ENCODE measurements at places on chromosomes 4 and X.

GRCh38 chr4:164614999-164615398, 138.9 kb upstream of the SMIM31 start:
- DNase-seq, result no peak

DNA sequence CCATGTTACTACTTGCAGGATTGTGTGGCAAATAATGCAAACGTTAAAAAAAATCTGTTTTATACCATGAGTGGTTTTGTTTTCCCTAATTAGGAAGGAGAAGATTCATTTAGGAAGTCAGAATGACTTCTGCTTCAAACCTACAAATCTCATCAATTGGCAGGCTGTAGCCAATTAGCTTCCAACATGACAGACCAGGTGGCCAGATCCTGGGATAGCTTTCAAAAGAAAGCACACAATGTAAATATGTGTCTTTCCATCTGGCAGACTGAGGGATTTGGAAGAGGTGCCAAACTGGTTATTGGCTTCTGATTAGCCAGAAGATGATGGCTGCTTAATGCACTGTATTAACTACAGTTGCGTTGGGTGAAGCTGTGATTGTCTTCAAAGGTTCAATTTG, 432.8 kb downstream of the ANKRD50 start:
- peak; percentile 87 for DNase-seq

DNA sequence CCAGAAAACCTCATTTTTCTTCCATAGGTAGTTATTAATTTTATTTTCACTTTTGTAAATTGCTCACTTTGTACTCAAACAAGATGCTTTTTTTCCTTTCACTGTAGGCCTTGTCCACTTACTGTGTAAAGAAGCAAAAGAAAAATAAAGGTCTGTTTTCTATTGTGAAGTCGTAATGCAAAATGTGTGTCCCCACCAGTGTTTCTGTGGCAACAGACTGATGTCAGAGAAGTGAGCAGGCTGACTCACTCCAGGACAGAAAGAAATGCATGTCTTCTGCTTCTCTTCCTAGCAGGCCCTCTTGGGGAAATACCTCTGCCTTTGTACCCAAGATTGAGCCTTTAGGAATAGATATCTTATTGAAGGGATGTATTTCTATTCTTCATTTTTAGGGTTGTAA, 30.3 kb downstream of the INPP4B start:
- DNase-seq, result no peak

GRCh38 chr4:162509333-162509732, 345.5 kb upstream of the FSTL5 start:
- DNase-seq, result no peak

GRCh38 chr4:30718641-30719453, 1.3 kb upstream of the PCDH7 start:
- no peak for DNase-seq

DNA sequence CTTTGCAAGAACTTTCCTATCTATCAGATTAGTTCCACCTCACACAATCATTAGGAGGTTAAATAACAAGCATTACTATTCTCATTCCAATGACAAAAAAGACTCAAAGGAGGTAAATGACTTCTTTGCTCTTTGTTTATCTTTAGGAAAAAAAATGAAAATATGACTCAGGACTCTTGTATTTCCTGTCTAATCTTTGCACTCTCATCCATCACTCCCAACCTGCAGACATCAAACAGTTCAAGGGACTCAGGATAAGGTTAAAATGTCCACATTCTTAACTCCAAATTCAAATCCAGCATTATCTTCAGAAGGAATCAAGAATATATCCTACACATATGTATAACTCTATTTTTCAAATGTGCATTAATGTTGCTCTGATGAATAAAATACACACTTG, 139.6 kb downstream of the UNC5C start:
- DNase-seq, result no peak

All from NCI-H2081 (cell line).